Activated T-helper 17 cell treated with anti-CD3 and anti-CD28 coated beads, Interleukin-2, amount 50 U/mL, for 72 hours (primary cell): ENCODE measurements at places on chromosomes 7 and 10. TPM values are rescaled to one million over a fixed set of nuclear protein-coding genes. Genes with fewer than 3 reads are reported as not detected.

The STRIP2 gene
- total RNA-seq, result 78.4 TPM

The CYP2C19 gene
- total RNA-seq, result 0.16 TPM

DNA sequence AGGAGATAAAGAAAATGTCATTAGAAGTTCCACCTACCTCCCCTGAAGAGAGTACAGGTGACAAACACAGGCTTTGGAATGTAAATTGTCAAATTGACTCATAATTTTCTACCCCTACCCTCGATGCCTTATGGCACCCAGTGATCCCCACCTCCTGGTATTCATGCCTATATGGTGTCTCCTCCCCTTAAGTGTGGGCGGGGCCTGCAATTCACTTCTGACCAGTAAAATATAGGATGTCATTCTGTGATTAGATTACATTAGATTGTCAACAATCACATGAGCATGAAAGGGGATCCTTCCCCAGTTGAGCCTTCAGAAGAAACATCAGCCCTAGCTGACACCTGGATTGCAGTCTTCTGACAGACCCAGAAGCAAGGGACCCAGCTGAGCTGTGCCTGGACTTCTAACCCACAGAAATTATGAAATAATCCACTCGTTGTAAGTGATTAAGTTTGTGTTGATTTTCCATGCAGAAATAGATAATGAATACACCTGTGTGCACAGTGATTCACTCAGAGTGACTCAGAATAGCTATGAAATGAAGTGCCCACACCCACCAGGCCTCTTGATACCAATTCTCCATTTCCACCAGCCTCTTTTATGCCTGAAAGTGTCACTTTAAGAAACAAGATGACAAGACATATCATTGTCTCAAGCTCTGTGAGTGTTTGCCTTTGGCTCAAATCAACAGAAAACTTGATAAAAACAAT, 8.5 kb upstream of the SLC39A12 start:
- no peak overlapping the region for H3K4me3 ChIP-seq
- H3K27me3 ChIP-seq, result peaks cover 10% of the 10 kb centered on the region
- ATAC-seq, result no peak
- no peaks in the 10 kb centered on the region for H3K4me1 ChIP-seq
- H3K36me3 ChIP-seq, result no peaks in the 10 kb centered on the region

The SEMA3A gene
- 0.13 TPM for total RNA-seq

- H3K4me3 ChIP-seq, result no peak overlapping the region
- H3K27ac ChIP-seq, result no peak overlapping the region
- H3K27me3 ChIP-seq, result no peaks in the 10 kb centered on the region
- H3K4me1 ChIP-seq, result no peaks in the 10 kb centered on the region
- no peak for ATAC-seq
These were observed 303.6 kb upstream of the AKR1E2 start for GRCh38 chr10:4522296-4523000.

GRCh38 chr10:80633910-80634309, 96.2 kb downstream of the SH2D4B start:
- H3K4me3 ChIP-seq, result no peak overlapping the region
- no peaks in the 10 kb centered on the region for H3K36me3 ChIP-seq
- no peak for ATAC-seq
- peaks cover 13% of the 10 kb centered on the region for H3K27me3 ChIP-seq

The TLX1 gene
- not detected for total RNA-seq

The DOCK4 gene
- total RNA-seq, result 0.50 TPM

The SYT15 gene
- total RNA-seq, result 0.56 TPM

- H3K27ac ChIP-seq, result no peak overlapping the region
- H3K27me3 ChIP-seq, result no peaks in the 10 kb centered on the region
These were observed 27.1 kb downstream of the MDH2 start for GRCh38 chr7:76074972-76075370.

The CTBP2 gene
- 1.1 TPM for total RNA-seq

DNA sequence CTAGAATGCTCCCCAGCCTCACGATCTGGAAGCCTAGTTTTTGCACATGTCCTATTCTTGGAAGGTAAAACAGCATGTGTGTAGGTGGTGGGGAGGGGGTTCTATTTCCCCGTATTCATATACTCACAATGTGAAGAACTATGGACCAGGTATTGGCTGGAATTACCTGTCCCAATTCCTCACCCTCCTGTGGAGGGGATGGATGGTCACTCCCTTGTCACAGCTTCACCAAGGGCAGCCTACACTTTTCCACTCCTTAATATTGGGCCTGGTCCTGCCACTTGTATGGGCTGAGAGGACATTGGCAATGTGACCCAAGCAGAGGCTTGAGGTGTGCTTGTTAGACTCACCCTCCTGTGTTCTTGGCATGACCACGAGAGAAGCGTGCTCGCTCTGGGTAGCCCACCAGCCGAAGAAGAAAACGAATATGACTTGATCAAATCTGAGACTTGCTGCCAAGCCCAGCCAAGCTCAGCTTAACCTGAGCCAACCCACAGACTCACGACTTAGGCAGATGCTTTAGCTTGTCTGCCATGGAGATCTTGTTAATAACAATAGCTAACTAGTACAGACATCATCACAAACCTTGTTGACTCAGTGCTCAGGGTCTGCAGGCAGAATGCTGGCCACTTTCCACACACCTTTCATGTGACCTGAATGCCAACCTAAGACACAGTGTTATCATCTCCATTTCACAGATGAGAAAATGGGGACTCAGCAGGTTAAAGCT, 17.2 kb downstream of the ZNF488 start:
- no peak overlapping the region for H3K4me3 ChIP-seq
- no peaks in the 10 kb centered on the region for H3K36me3 ChIP-seq
- H3K27me3 ChIP-seq, result no peaks in the 10 kb centered on the region
- no peak overlapping the region for H3K27ac ChIP-seq

- H3K27ac ChIP-seq, result no peak overlapping the region
- no peaks in the 10 kb centered on the region for H3K4me1 ChIP-seq
- H3K36me3 ChIP-seq, result no peaks in the 10 kb centered on the region
- H3K27me3 ChIP-seq, result no peaks in the 10 kb centered on the region
- no peak overlapping the region for H3K4me3 ChIP-seq
These were observed 226.7 kb upstream of the MBL2 start for GRCh38 chr10:52999258-52999657.

- H3K36me3 ChIP-seq, result no peaks in the 10 kb centered on the region
- no peaks in the 10 kb centered on the region for H3K4me1 ChIP-seq
- H3K27me3 ChIP-seq, result no peaks in the 10 kb centered on the region
These were observed 20.9 kb upstream of the ICA1 start for GRCh38 chr7:8282871-8283270.

The HPS1 gene
- total RNA-seq, result 49.1 TPM

The MOGAT3 gene
- not detected for total RNA-seq

GRCh38 chr10:35712486-35712885, 70.4 kb upstream of the FZD8 start:
- ATAC-seq, result no peak
- no peak overlapping the region for H3K27ac ChIP-seq
- H3K27me3 ChIP-seq, result peaks cover 25% of the 10 kb centered on the region

The CFAP46 gene
- total RNA-seq, result not detected

GRCh38 chr7:151254316-151254715, 5.8 kb upstream of the SMARCD3 start:
- H3K4me3 ChIP-seq, result no peak overlapping the region
- ATAC-seq, result no peak
- peaks cover 7% of the 10 kb centered on the region for H3K4me1 ChIP-seq
- peaks cover 53% of the 10 kb centered on the region for H3K27me3 ChIP-seq
- H3K36me3 ChIP-seq, result no peaks in the 10 kb centered on the region

DNA sequence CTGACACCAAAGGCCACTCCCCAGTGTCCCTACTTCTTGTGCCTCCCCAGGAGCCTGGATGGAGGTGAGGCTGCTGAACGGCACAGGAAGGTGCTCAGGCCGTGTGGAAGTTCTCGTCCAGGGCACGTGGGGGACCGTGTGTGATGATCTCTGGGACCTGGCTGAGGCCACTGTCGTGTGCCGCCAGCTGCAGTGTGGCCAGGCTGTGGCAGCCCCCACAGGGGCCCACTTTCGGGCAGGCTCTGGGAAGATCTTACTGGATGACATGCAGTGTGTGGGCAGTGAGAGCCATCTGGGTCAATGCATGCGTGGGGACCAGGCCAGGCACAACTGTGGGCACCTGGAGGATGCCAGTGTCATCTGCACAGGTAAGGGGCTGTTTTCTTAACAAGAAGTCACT, 57.0 kb upstream of the C10orf120 start:
- ATAC-seq, result no peak
- H3K4me1 ChIP-seq, result no peaks in the 10 kb centered on the region
- H3K36me3 ChIP-seq, result no peaks in the 10 kb centered on the region
- peaks cover 9% of the 10 kb centered on the region for H3K27me3 ChIP-seq
- H3K4me3 ChIP-seq, result no peak overlapping the region

The ZNF273 gene
- total RNA-seq, result 13.6 TPM

DNA sequence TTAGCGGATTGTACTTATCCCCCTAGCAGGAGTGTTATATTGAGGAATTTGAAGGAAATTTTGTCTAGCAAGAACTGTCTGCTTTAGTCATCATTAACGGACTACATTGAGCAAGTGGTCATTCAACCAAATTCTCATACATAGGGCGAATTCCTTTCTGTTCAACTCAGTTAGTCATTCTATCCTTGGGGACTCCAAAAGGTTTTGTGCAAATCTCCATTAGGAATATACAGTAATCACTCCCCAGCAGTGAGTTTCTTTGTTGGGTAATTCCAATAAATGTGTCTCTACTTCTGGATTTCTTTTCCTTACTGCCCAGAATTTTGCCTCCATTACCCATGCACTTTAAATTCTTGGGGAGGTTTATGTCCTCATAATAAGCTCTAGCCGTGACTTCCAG, 51.1 kb downstream of the EPDR1 start:
- ATAC-seq, result no peak
- no peaks in the 10 kb centered on the region for H3K4me1 ChIP-seq
- peaks cover 4% of the 10 kb centered on the region for H3K27me3 ChIP-seq
- no peaks in the 10 kb centered on the region for H3K36me3 ChIP-seq
- H3K4me3 ChIP-seq, result no peak overlapping the region

DNA sequence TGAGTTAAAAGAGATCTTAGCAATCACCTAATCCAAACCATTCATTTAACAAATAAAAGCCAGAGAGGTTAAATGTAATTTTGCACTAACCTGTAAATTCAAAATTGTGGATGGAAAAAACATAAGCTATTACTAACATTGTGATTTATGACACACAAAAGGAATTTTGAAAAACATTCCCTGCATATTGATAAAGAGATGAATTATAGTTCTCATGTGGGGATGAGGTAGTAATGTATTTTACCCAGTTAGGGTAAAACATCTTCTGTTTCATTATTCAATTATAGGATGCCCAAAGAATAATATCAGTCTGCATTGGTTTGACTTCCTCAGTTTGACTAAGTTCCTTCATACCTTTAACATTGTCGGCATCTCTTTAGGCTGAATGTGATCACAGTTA, 561.3 kb downstream of the PHTF2 start:
- no peak for ATAC-seq
- H3K4me3 ChIP-seq, result no peak overlapping the region
- no peaks in the 10 kb centered on the region for H3K27me3 ChIP-seq
- no peaks in the 10 kb centered on the region for H3K4me1 ChIP-seq
- H3K36me3 ChIP-seq, result no peaks in the 10 kb centered on the region

- peaks cover 32% of the 10 kb centered on the region for H3K27me3 ChIP-seq
- H3K36me3 ChIP-seq, result peaks cover 4% of the 10 kb centered on the region
- ATAC-seq, result no peak
- no peaks in the 10 kb centered on the region for H3K4me1 ChIP-seq
- H3K27ac ChIP-seq, result no peak overlapping the region
These were observed 567 bp upstream of the EPO start for GRCh38 chr7:100719523-100720278.

DNA sequence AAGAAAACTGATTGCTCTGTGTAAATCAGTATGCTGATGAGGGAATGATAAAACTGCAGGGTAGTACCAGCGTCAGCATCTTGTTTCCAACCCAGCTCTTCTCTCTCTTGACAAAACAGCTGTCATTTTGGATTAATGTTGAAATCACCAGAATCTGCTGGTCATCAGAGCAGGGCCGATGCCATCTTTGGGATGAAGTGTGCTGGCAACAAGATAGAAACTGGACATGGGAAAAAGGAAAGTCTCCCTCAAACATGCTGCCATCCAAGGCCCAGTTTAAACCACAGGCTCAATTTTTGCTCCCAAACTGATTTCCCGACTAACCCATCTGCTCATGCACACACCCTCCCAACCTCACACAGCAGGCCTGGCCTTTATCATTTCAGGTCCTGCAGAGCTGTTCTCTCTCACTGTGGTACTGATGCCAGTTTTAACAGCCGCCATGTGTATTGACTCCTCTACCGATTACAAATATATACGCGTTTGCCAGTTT, 285.2 kb downstream of the AUTS2 start:
- ATAC-seq, result no peak
- H3K4me3 ChIP-seq, result no peak overlapping the region
- H3K36me3 ChIP-seq, result no peaks in the 10 kb centered on the region
- H3K4me1 ChIP-seq, result no peaks in the 10 kb centered on the region
- H3K27ac ChIP-seq, result no peak overlapping the region

The ADRB1 gene
- total RNA-seq, result not detected

DNA sequence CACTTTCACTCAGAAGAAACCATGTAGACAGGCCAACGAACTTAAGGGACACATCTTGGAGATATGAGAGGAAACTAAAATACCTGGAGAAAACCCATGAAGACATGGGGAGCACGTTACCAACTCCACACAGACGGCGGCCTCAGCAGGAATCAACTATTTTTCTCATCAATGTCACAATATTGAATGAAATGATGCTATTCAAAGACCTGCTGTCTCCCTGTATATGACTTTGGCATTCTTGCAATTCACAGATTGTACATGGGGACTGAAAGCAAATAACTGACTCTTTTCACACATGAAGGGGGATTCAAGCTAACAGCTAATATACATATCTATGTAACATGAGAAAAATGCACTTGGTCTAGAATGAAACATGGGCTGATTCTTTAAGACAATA, 869.0 kb downstream of the NXPH1 start:
- H3K4me3 ChIP-seq, result no peak overlapping the region
- H3K27ac ChIP-seq, result no peak overlapping the region
- H3K4me1 ChIP-seq, result no peaks in the 10 kb centered on the region
- H3K36me3 ChIP-seq, result no peaks in the 10 kb centered on the region
